ENCODE measurements at places on chromosomes 4 and X.

DNA sequence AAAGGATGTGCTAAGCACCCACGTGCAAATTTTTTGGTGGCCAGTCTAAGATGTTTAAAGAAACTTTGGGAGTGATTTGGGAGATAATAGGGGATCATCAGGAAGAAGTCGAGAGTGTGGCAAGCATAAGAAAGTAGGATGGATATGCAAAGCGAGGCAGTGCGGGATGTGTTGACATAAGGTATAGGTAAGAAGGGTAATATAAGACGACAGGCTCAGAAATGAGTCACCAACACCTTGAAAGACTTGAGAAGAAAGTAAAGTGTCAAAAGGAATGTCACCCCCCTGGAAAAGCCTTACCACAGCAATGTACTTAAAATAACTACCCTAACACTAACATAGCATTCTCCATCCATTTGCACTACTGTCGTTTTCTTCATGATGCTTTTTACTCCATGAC is 69.8 kb upstream of the BMP2K start:
- no peak for DNase-seq

DNA sequence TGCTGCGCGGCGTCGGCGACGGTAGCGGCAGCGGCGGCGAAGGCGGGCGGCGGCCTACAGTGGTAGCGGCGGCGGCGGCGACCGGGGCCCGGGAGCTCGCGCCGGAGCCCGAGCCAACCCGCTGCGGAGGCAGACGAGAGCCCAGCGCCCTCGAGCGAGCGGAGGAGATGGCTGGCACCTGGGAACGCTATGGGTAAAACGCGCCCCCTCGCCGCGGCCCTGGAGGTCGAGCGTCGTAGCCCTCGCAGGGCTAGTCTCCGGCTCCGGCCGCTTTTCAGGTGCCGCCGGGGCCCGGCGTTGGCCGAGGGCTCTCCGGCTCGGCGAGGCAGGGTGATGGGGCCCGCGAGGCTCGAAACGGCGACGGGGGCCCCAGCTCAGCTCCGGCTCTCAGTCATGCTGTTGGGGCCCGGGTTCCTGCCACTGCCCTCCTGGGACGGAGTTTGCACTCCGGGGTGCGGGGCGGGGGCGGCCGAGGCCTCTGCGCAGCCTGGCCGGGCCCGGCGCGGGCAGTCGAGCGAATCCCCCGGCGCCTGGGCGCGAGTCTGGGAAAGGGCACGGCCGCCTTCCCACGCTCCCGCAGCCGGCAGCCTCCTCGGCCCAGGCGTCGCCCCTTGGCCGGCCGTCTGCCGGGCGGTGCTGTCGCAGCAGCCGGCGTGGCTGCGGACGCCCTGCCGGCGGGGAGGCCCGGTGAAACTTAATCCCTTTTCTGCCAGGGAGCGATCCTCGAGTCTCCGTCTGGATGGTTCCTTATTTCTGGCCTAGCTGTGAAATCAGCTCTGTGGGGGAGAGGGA is 768 bp downstream of the MID2 start:
- DNase-seq, result peak; percentile 15

- DNase-seq, result no peak
Measured at GRCh38 chr4:56953680-56954520, 23.5 kb downstream of the NOA1 start.

- DNase-seq, result no peak
Measured at GRCh38 chr4:184647266-184648053, 1.8 kb downstream of the CASP3 start.

GRCh38 chrX:96474029-96474740 is 210.5 kb upstream of the DIAPH2 start:
- no peak for DNase-seq

GRCh38 chr4:162645381-162645780 is 481.6 kb upstream of the FSTL5 start:
- no peak for DNase-seq

DNA sequence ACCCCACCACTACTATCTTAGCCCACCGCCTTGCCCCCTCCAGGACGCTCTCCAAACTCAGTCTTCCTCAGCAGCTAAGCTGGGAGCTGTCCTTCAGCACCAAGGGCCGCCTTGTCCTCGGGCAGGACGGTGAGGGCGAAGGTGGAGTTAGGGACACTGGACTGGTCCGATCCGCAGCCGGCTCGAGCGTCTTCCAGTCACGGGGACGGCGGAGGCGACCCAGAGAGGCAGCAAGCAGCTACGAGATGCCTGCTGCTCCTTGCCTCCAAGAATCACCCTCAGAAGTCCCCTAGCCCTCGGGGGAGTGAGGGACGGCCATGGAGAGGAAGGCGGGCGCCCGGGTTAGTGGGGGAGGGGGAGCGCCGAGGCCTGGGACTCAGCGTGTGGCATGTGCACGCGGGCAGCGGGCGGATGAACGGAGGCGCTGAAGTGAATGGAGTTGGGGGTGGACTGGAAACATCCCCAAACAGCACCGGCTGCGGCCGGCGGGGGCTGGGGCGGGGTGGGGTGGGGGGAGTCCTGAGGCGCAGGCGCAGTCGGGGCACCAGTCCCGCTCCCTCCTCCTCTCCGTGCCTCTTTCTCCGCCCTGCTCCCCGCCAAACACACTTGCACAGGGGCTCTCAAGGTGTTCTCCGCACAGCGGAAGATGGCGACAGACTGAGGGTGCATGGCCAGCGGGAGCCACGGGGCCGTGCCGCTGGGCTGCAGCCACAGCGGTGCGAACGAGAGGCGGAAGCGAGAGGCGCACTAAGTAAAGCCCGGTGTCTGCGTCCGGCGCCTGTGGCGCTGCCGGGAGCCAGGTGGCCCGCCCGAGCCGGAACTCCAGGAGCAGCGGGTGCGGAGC is at the start of gene NALF2:
Gene NALF2 (plus strand): TSS at position 545 of the 844 bp plus-strand sequence. CDS start 957 bp downstream, outside the sequence.
- DNase-seq, result no peak

- DNase-seq, result no peak
Measured at GRCh38 chr4:145498430-145498829, 16.8 kb downstream of the SMAD1 start.

DNA sequence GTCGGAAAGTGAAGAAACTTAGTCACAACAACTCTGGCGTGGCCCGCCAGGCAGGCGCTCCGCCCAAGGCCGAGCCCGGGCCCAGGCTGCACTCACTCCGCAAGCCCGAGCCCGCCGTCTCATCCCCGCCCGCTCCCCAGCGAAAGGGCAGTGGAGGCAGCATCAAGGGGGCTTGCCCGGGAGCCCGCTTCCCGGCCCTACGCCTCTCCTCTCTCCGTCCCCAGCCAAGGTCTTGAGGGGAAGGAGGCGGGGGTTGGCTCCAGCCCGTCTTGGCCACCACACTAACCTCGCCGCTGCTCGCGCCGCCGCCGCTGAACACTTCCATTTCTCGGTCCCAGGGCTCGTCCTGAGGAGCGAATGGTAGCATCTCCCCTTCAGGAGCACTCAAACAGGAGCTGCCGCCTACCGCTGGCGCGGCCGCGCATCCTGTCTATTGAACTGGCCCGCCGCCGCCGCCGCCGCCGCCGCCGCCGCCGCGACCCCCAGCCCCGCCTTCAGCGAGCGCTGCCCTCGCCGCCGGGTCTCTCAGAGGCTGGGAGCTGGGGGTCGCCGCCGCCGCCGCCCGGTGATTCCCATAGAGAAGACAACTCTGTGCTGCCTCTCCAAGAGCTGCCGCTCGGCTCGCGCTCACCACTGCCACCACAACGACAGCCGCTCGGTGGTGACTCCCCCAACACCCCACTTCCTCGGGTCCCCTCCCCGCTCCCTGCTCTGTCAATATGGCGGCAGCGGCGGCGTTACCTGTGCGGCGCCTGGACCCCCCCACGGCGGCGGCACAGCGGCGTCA is at the start of gene RPS6KA6:
Gene RPS6KA6 (minus strand): TSS at position 667 of the 787 bp plus-strand sequence. CDS start 300 bp downstream, at position 367.
- DNase-seq, result no peak

GRCh38 chr4:94852616-94853015 is 94.9 kb downstream of the BMPR1B start:
- DNase-seq, result no peak

Measured in central memory CD8-positive, alpha-beta T cell (primary cell).